Placental epithelial cell (primary cell): ENCODE measurements at places on chromosomes 4 and X. TPM values are rescaled to one million over a fixed set of nuclear protein-coding genes. Genes with fewer than 3 reads are reported as not detected.

CYSLTR1 gene
- not detected in 2 replicates for total RNA-seq

ZFYVE28 gene
- 7.7 and 8.2 TPM in 2 replicates for total RNA-seq

HOPX gene
- 0.65 and 7.1 TPM in 2 replicates for total RNA-seq

NSD2 gene
- 34.2 and 46.0 TPM in 2 replicates for total RNA-seq

NLGN3 gene
- total RNA-seq, result 0.33 and 0.79 TPM in 2 replicates

GUCY1A1 gene
- total RNA-seq, result 106 and 171 TPM in 2 replicates

RAI2 gene
- not detected in 2 replicates for total RNA-seq

KDR gene
- 0.33 and 16.1 TPM in 2 replicates for total RNA-seq

RAB39B gene
- under 0.01 TPM in 1 of 2 replicates, not detected in the other for total RNA-seq

ARHGAP4 gene
- 2.9 and 5.9 TPM in 2 replicates for total RNA-seq

PDZD4 gene
- total RNA-seq, result 0.39 TPM in 1 of 2 replicates, not detected in the other

ASMT gene
- not detected in 2 replicates for total RNA-seq

SPANXA2 gene
- not detected in 2 replicates for total RNA-seq

MID1 gene
- total RNA-seq, result 22.8 and 52.3 TPM in 2 replicates

DGAT2L6 gene
- not detected in 2 replicates for total RNA-seq

ITM2A gene
- 0.33 and 0.79 TPM in 2 replicates for total RNA-seq

FGF16 gene
- 0.22 TPM in 1 of 2 replicates, not detected in the other for total RNA-seq

PIR gene
- 2.0 and 2.5 TPM in 2 replicates for total RNA-seq

PNMA5 gene
- total RNA-seq, result not detected in 2 replicates

SLC4A4 gene
- 0.11 and 0.39 TPM in 2 replicates for total RNA-seq

PDLIM3 gene
- not detected in 2 replicates for total RNA-seq

FAM184B gene
- total RNA-seq, result under 0.01 TPM in 1 of 2 replicates, not detected in the other

SPON2 gene
- 5.0 and 10.6 TPM in 2 replicates for total RNA-seq

GC gene
- total RNA-seq, result not detected in 2 replicates

SCFD2 gene
- total RNA-seq, result 15.7 and 22.6 TPM in 2 replicates

ERVMER34-1 gene
- 0.33 and 0.39 TPM in 2 replicates for total RNA-seq

CFAP47 gene
- total RNA-seq, result under 0.01 TPM in 2 replicates

UGDH gene
- total RNA-seq, result 79.7 and 109 TPM in 2 replicates

SERTM2 gene
- not detected in 2 replicates for total RNA-seq

EREG gene
- total RNA-seq, result 3.5 and 5.3 TPM in 2 replicates

PWWP3B gene
- 4.4 and 5.1 TPM in 2 replicates for total RNA-seq
